Activated naive CD8-positive, alpha-beta T cell treated with anti-CD3 and anti-CD28 coated beads, Interleukin-2, amount 10 ng/mL, durations not matched to agents 7 days and 5 days (primary cell): ENCODE measurements at places on chromosomes 4 and X.

GRCh38 chr4:25457053-25457715, 80.1 kb downstream of the ANAPC4 start:
- no peak for DNase-seq

- DNase-seq, result peak; percentile 64
Measured at GRCh38 chrX:41275661-41276609, 58.0 kb upstream of the DDX3X start.

DNA sequence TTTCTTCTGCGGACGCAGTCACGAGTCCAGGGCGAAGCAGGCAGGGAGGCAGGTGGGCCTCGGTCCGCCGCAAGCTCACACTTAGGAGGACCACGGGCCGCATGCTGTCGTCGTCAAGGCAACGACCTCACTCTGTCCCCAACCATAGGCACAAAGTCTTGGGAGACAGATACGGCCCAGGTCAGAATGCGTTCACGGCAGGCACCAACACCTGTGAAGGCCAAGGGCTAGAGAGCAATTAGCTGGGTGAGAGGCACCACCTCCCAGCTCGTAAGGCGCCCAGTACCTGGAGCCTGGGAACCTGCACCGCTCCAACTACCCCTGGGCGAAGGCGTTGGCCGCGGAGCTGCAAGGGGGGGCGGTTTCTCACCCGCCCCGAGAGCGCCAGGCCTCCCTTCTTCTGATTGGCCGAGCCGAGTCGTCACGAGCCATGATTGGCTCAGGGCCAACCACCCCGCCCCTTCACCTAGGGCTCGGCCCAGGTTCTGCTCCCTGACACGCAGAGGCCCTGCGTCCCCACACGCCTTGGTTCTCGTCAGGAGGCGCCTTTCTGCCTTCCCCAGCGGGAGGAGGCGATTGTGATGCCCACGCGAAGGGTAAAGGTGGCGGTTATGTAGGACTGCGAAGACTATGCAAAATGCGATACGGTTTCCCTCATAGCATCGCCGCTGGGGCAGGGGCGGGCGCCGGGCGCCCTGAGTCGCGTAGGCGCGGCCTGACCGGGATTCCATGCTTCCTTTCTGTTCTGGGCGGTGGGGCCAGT, at the start of gene CDKL2:
CDKL2 (minus strand) TSS at position 355 of the 763 bp plus-strand sequence. CDS start 4,540 bp downstream, outside the sequence.
- DNase-seq, result peak; percentile 92

GRCh38 chrX:431056-431455, 44.3 kb upstream of the PPP2R3B start:
- no peak for DNase-seq

GRCh38 chrX:104565791-104566680, at the start of gene IL1RAPL2:
IL1RAPL2 (plus strand) TSS chrX:104566199.
- no peak for DNase-seq

DNA sequence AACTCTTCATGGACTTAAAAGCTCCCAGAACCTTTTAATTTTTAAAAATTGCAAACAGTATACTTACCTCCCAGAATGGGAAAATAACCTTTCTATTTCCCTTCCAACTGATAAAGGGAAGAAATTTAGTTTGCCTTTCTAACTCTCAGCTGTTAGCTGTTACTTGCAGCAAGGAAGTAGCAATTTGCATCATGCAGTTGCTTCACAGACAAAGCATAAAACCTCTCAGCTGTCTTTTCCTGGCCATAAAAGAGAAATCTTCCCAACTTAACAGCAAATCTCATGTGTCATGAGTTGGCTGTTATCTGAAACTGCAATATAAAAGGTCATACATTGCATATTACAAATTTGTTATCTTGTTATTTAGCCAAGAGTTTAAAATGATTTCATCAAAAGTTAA, 18.4 kb downstream of the C4orf17 start:
- no peak for DNase-seq

DNA sequence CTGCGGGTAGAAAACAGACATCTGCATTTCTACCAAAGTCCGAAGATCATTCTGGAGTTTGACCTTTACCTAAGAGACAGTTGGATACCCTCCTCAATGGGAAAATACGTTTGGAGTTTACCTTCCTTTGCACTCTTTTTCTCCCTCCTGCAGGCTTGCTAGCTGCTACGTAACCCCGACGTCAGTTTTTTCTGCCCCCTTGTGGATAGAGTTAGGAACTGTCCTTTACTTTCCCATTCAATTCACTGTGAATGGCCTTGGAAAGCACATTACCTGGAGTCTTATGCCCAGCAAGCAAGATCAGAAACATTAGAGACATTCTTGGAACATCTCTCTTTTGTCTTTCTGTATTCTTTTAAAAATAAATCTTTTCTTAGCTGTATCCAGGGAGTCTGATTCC, 250.7 kb downstream of the NAP1L3 start:
- DNase-seq, result no peak

DNA sequence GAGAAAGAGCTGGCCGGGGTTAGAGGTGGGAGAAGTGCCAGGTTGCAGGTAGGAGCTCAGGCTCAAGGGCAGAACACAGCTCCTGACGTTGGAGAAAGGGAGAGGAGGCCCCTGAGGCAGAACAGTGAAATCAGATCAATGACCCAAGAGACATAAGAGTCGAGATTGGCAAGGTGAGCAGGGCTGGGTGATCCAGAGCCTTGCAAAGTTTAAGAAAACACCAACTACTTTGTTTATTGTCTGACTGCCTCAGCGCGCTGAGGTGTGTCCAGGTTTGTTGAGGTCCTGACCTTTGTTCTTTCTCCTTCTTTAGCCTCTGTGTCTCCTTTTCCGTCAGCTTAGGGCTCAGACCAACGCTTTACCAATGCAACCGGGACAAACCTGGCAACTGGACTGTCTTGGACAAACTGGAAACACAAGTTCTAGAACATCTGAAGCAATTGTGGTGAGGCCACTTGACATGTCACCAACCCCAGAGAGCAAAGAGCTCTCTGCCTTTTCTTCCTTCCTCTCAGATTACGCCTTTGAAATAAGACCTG, 28.3 kb downstream of the CHRNA9 start:
- DNase-seq, result no peak
